Stimulated activated CD4-positive, alpha-beta T cell treated with anti-CD3 and anti-CD28 coated beads, Interleukin-15, amount 100 ng/mL, for 1 hour (primary cell): ENCODE measurements at places on chromosomes 3 and 15.

- no peak for DNase-seq
These were observed 6.3 kb upstream of the SCN5A start for GRCh38 chr3:38655708-38656300.

- DNase-seq, result no peak
These were observed 109.2 kb downstream of the TCF12 start for GRCh38 chr15:57027596-57027995.

- DNase-seq, result no peak
These were observed 8.3 kb upstream of the JMJD7 start for GRCh38 chr15:41819455-41820050.

DNA sequence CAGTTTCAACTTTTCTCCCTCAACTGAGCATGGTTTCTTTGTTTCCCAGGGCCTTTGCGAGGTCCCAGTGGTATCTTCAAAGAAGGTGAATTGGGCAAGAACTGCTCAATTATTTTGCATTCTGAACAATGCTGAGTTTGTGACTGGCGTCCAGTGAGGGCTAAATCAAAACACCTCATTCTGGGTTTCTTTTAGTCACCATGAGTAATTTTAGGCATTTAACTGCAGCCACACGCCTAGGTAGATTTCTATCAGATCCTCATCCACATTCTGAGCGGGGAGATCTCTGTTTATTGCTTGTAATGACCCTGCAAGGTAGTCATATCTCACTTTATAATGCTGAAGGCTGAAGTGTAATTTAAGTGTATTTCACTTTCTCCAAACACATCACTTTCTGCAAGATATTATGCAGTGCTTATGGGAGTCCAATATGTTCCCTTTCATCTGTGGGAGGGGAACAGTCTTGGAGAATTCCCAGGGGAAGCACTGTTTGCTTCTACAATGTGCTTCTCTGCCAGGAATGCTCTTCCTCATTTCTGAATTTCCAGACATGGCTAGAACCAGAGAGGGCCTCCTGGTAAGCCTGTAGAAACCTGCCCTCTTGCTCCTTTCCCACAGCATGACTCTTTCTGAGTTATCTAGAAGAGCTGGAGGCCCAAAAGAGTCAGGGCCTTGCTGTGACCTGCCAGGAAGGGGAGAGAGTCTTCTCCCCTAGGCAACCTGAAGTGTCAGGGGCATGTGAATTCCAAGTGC is 91.7 kb downstream of the FRMD4B start:
- DNase-seq, result no peak

DNA sequence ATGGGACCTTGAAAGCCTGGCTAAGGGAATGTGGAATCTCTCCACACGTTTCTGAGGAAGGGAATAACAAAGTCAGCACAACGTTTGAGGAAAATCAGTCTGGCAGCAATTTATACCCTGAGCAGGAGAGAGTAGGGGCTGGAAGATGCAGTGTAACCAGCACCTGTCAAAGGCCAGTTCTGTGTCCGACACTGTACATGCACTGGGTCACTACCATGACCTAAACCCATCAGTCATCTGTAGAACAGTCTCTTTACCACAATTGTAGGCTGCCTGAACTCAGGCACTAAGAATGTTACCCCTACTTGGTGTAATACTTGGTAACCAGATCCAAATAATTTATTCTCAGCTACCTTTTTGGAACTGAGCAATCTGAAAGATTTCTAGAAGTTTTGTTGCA is 113.4 kb downstream of the FEZF2 start:
- DNase-seq, result no peak

DNA sequence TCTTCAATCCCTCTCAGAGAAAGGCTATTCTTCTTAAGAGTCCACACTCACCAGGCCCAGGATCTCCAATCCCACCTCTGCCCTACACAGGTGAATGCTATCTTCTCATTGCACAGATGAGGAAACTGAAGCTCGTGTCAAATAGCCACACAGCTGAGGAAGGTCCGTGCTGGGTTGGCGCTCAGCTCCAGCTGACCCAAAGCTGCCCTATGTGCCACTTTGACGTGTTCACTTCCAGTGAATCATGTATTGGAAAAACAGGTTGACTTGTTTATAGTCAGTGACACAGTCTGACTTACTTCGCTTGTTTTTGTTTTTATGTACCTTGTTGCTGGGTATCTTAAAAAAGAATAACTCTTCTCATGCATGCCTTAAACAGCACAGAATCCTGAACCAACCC is 32.4 kb upstream of the ALDH1A3 start:
- DNase-seq, result no peak

DNA sequence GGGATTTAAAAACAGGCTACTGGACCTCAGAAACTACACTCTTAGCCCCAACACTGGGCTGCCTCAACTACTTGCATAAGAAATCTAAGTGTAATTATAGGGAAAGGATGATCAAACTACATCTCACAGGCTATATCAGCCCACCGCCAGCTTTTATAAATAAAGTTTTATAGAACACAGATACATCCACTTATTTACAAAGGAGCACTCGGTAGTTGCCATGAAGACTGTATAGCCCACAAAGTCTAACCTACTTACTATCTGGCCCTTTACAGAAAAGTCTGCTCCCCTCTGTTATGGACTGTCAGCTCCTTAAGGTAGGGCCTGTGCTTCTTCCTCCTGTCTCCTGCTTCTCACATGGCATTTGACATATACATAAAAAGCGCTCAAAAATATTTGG is 9.5 kb downstream of the OSBPL10 start:
- no peak for DNase-seq

DNA sequence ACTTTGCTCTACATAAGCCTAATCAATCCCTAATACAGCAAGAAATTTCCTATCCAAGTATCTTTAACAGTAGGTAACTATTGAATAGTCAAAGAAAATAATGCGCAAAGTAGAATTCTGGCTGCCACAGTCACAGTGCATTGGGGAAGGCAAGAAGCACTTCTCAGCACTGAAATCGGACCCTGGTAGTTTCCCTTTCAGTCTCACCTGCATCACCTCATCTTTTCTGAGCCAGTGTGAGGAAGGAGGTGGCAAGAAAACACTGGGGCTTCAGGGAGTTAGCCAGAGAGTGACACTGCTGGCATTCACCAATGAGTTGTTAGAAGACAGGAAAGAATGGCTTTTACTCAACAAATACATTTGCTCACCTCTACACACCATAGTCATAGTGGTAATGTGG is 8.3 kb downstream of the TRIM42 start:
- DNase-seq, result no peak

- no peak for DNase-seq
These were observed 15.0 kb downstream of the SFMBT1 start for GRCh38 chr3:53030619-53031449.
